GOT3 (cell line): ENCODE measurements at places on chromosomes 7 and 10.

GRCh38 chr10:63125459-63125858 lies 7.7 kb upstream of the NRBF2 start:
- no peak for DNase-seq

DNA sequence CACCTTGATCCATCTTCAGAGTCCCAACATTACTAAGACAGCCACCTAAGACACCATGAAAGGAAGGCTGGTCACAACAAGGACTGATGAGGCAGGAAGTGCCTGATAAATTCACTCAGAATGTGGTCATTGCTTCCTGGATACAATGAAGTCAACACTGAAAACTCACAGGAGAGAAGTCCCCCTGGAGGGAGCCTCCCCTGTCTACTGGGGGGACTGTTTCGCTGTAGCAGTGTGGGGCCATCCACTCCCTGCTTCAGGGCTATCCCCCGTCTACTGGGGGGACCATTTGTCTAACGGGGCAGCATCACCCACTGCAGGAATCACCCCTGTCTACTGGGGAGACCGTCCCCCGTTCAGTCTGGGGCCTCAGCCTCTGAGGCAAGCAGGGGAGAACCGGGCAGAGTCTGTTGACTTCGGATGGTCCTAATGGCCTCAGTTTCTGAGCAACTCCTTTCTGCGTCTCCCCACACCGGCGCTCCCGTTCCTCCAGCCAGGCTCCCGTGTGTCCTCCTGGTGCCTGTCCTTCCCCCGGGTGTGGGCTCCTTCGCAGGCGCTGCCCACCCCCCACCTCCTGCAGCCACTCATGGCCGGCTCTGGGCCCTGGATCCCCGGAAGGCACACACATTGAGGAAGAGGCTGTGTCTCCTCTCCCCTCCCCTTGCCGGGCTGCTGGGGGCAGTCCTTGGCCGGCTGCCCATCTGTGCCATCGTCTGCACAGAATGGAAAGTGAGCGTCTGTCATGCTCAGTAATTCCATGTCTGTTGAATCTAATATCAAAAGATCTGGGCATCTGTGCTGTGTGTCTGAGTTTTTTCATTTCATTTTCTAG lies 59.9 kb upstream of the DNAJB6 start:
- DNase-seq: no peak

DNA sequence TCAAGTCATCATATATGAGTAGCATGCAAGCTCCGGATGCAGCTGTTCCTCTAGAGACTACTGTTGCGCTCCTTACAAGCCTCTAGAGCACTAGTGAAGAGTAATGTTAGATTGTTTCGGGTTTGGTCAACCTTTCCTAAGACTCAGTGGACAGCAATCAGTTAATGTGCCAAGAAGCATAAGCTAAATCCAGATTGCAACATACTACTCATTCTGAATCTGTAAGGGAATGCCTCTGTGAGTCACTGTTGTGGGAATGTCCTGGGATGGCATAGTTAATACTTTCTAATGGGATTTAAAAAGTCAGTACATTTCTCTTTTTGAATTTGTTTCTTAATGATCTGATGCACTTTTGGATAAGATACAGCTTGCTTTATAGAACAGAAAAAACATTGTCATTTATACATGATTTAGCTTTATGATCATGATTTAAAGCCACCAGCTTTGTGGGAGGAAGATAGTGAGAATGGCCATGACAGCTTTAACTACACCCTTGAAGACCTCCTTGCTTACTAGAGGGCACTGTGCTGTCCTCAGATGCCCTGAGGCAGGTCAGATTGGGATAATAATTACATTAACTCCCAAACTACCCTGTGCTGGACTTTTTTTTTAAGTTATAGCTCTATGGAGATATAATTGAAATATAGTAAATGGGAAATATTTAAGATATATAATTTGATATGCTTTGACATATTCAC lies 138.4 kb downstream of the SDK1 start:
- DNase-seq: no peak

- DNase-seq: no peak
Measured at GRCh38 chr10:26839966-26840627, 20.7 kb downstream of the ABI1 start.

DNA sequence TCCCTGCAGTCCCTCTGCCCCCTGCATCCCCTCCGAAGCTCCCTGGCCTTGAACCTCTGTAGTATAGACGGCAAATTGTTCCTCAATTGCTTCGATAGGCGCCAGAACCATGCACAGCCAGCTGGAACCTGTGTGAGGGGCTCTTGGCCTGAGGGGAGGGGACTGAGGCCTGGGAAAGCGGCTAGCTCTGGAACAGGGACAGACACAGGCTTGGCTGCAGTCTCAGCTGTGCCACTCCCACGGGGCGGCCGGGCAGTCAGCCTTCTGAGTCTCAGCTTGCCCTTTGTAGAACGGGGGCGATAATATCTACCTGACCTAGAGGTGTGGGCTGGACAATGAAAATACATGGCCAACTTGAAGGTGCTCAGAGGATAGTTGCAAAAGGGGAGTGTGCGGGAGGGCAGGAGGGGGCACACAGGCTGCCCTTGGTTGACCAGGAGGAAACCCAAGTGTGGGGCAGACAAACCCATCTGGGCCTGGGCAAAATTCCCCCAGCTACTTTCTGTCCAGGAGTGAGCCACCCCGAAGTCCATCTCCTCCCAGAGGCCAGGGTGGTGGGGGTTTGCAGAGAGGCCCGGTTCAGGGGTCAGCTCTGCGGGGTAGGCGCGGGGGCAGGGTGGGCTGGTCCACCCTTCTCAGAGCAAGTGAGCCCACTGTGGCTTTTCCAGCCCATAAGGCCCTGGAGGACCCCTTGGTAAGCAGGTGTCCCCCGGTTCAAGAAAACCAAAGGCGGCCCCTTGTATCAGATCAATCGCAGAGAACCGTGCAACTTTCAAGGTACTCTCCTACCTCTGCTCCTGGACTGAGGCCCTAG lies 4.6 kb downstream of the CRYGN start:
- DNase-seq: no peak

- no peak for DNase-seq
Measured at GRCh38 chr10:14491811-14492210, 161.1 kb upstream of the FRMD4A start.

GRCh38 chr7:494259-494687 lies 25.4 kb downstream of the PDGFA start:
- no peak for DNase-seq

DNA sequence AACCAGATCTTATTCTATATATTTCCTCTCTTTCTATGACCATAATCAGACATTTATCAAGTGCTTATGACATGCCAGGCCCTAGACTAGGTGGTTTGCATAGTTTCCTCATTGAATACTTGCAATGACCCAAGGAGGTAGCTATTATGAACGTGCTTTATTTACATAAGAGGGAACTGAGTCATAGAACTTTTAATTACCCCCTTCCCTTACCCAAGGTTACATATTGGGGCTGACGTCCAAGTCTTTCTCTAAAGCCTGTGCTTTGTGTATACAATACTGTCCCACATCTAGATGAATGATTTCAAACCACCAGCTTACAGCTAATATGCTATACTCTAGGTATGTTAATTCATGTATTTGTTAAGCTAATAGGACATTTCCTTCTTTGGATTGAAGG lies 91.9 kb upstream of the NPY start:
- DNase-seq: no peak
